ENCODE measurements at places on chromosomes 3 and 15.

DNA sequence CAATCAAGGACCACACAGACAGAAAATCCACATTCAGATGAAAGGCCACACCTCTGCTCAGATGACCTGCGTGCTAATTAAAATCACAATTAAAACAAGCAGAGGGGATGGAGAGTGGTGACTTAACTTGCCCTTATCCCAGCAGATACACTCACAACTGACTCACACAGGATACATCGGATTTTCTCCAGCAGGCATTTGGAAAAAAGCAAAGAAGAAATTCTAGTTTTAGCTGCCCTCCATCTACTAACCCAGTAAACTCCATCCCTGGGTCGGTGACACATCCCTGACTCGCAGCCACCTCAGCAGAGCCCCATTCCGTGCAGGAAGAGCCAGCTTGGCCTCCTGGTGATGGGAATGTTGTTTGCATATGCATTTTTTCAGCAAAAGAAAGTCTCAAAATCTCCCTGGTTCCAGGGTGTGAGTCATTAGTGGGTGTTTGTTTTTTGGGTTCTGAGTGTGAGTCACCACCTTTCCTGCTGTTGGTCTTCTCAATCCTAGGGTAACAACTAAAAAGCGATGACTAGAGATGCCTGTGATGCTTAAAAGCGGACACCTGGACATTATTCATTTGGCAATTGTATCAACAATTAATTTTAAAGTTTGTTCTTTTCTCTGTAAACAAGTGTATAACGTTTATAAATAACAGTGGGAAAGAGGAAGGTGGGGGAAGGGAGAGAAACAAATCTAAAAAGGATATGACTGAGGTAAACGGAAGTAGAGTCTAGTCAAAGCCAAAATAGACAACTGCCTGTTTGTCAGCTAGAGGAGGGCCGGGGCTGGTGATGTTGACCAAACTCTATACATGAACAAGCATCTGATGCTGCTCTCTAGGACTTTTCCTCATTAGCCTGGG is 49.8 kb upstream of the SLC4A7 start:
- ATAC-seq = peak; percentile 96

- ATAC-seq = no peak
Observed at GRCh38 chr3:178672275-178672674, 136.0 kb downstream of the KCNMB2 start.

DNA sequence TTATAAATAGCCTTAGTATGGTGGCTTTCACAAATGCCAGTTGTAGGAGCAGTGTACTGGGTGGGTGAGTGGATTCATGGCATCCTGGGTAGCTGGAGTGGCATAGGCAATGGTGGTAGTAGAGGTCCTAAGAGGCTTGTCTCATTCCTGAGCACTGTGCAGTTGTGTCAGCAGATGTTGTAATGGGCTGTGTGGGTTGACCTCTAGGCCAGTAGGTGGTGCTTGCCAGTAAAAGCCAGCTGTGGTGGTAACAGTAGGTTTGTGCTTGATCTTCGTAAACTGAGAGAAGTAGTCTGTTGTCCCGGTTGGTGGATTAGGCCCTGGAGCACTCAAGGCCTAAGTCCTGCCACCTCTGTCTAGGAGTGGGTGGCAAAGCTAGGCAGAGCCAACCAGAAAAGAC is 149.7 kb upstream of the SUCLG2 start:
- ATAC-seq = no peak

DNA sequence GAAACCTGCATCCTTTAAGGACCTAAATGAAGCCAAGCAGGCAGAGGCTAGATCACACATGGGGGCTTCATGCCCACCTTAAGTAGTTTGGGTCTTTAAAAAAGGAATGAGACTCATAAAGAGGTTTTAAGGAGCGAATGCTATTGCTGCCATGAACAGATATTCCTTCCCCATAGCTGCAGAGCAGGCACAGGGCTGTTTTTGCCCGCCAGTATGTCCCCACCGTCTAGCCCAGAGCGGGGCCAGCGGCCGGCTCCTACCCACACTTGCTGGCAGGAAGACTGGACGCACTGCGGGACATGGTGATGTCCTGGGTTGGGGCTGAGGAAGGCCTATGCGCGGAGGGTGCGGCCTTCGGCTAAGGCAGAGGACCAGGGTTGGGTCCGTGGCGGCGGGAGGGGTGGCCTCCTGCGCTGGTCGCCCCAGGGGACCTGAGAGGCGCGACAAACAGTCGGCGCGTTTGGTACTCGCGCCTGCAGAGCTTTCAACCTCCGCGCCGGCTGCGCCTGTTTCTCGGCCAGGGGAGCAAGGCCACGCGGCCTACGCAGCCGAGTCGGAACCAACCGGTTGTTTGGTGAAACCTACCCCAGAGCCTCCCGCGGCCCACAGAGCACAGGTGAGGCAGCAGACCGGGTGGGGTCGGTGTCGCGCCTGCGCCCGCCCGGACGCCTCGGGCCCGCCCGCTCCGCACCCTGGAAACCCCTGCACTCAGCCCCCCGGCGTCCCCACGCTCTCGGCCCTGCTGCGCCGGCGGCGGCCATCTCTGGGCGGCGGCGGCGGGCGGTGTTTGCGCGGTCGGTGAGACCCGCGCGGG is at the start of gene FAIM:
Gene FAIM (plus strand): TSS at position 450 of the 814 bp plus-strand sequence. CDS start 10,956 bp downstream, outside the sequence.
- peak; percentile 82 for ATAC-seq

DNA sequence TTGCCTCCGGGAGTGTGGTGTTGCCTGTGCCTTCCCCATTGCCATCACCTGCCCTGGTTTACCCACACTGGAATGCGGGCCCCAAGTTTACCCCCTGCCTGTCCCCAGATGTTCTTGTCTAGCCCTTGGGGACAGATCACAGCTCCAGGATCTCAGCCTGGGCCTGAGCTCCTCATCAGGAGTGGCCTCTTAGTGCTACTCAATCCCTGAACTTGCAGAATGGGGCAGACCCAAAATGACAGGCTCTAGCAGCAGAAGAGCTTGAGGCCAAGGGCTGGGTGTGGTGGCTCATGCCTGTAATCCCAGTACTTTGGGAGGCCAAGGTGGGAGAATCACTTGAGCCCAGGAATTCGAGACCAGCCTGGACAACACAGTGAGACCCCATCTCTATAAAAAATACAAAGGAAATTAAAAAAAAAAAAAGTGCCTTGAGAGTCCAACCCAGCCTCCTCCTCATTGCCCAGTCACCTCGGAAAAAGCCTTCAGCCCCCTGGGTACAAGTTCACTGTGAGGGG is 3.8 kb downstream of the CHAC1 start:
- ATAC-seq = no peak

GRCh38 chr3:89227218-89227617 is 119.8 kb downstream of the EPHA3 start:
- no peak for ATAC-seq

DNA sequence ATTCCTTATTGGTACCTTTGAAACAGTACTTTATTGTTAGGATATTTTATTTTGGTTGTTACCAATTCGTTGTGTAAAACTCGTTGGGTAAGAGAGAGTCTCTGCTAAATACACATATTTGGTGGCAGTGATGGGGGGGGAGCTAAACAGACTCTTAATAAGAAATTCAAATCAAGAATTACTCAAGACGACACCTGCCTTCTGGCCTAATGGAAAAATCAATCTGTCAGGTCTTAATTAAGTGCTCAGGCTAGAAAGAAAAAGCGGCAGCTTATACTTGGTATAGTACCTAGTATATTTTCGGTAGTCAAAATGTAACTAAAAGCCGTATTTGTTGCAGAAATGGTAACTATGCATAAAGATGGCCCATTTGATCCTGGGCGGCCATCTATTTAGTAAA is 18.2 kb downstream of the FOXP1 start:
- no peak for ATAC-seq

- peak; percentile 86 for ATAC-seq
Observed at GRCh38 chr15:23472678-23473077, 25.6 kb upstream of the GOLGA6L2 start.

- no peak for ATAC-seq
Observed at GRCh38 chr3:122665881-122666280, 14.8 kb upstream of the PARP14 start.

All from esophagus mucosa (tissue), 1 donor.